ENCODE measurements at places on chromosomes 2 and 18.

DNA sequence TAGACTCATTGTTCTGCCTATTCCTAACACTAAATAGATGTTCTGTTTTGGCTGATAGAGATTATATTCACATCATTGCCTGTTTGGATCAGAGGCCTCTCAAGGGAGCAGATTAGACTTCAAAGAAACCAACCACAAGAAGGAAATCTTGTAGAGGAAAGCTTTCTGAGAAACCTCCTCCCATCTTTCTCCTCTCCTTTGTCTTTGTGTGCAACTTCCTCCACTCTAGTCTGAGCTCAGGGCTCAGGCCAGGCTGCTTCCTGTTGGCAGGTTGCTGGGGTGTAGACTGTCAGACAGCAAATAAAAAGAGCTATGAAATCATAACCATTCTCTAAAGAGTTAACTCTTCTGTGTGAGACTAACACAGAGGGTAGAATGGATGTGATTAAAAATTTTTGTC lies 113.0 kb downstream of the TGFA start:
- DNase-seq: no peak
- H3K36me3 ChIP-seq: no peaks in the 10 kb centered on the region
- peaks cover 4% of the 10 kb centered on the region for H3K4me1 ChIP-seq
- H3K27me3 ChIP-seq: no peaks in the 10 kb centered on the region
- H3K27ac ChIP-seq: peak overlapping the region; percentile 1

DNA sequence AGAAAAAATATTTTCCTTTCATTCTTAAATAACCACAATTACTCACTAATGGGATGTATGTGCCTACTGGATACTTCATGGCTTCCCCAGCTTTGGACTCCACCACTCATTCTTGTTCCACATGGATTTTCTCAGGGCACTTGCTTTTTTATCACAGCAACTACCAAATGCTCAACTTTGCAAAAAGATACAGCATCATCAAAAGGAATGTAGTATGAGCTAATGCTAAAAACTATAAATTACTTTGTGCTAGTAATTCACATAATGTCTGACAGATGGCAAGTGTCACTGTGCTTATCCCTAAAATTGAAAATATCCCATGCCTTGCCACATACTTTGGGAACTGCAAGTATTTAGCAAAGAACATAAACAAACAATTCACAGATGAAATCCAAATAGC lies 130.4 kb upstream of the ZFP36L2 start:
- H3K27me3 ChIP-seq: no peaks in the 10 kb centered on the region
- no peak for DNase-seq
- H3K4me3 ChIP-seq: no peak overlapping the region

DNA sequence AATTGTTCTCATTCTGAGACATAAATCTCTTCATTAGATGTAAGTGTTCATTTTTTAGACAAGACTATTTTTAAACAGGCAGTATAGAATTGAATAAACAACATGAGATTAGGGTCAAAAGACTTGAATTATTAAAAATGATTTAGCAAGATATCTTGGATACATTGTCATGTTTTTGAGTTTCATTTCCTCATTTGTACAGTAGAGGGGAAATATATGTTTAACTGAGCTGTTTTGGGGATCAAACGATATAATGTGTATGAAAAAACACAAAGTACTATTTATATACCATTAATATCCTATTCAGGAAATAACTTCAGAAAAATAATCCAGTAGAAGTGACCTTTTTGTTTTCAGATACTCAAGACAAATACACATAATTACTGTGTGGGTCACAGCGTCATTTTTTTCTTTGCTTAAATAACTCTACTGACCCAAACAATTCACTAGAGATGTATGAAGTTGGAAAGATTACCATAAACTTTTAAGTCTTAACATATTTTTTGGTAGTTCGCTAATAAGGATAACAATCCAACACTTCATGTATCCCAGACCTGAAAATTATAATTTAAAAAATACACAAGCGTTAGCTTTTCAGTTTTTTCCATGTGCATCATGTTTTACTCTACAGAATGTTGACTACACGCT lies 896 bp upstream of the ASXL3 start:
- peak overlapping the region; percentile 64 for H3K4me3 ChIP-seq
- DNase-seq: no peak
- H3K4me1 ChIP-seq: peaks cover 20% of the 10 kb centered on the region
- no peaks in the 10 kb centered on the region for H3K27me3 ChIP-seq
- peak overlapping the region; percentile 87 for H3K27ac ChIP-seq
- H3K36me3 ChIP-seq: no peaks in the 10 kb centered on the region

GRCh38 chr2:223865907-223866508 lies 28.6 kb upstream of the AP1S3 start:
- peaks cover 13% of the 10 kb centered on the region for H3K36me3 ChIP-seq
- DNase-seq: no peak
- no peak overlapping the region for H3K27ac ChIP-seq
- peaks cover 4% of the 10 kb centered on the region for H3K4me1 ChIP-seq
- no peak overlapping the region for H3K4me3 ChIP-seq
- no peaks in the 10 kb centered on the region for H3K27me3 ChIP-seq

DNA sequence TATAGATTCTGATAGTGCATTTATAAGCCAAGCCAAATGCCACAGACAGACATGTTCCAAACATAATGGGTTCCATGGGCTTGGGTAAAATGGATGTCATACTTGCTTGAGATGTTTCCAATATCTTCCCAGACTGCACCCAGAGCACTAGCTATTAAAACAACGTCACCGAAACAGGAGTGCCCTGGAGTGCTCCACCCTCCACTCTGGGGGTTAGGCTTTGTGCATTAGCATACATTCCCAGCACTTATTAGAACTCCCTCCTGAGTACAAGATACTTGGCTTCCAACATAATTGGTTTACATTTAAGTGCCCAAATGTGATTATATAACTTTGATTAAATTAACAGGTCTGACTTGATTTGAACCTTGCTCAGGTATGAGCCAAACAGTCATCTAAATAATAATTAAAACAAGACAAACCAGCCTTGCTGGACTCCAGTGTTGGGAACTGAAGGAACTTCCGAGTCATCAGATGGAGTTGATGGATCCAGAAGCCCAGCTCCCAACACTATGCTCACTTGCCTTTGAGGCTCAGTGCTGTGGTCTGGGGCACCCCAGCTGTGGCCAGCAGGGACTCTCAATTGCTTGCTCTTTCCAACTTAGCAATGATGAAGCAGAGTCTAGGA lies 60.5 kb upstream of the LGALSL start:
- no peaks in the 10 kb centered on the region for H3K27me3 ChIP-seq
- H3K4me1 ChIP-seq: no peaks in the 10 kb centered on the region
- no peak for DNase-seq
- peak overlapping the region; percentile 62 for H3K27ac ChIP-seq

- peaks cover 92% of the 10 kb centered on the region for H3K4me1 ChIP-seq
- no peak overlapping the region for H3K27ac ChIP-seq
- H3K27me3 ChIP-seq: no peaks in the 10 kb centered on the region
- H3K4me3 ChIP-seq: no peak overlapping the region
These were observed 13.1 kb downstream of the KCNIP3 start for GRCh38 chr2:95310216-95310615.
